ENCODE measurements at places on chromosomes 3 and 15.

- H3K4me1 ChIP-seq, result peaks cover 11% of the 10 kb centered on the region
- H3K27ac ChIP-seq, result peak overlapping the region; percentile 70
- no peaks in the 10 kb centered on the region for H3K27me3 ChIP-seq
- DNase-seq, result peak; percentile 78
These were observed 13.9 kb downstream of the BTBD1 start for GRCh38 chr15:83053151-83053550.

GRCh38 chr15:88057836-88058235 is 198.7 kb downstream of the NTRK3 start:
- no peak for DNase-seq
- no peak overlapping the region for H3K27ac ChIP-seq
- no peaks in the 10 kb centered on the region for H3K4me1 ChIP-seq
- H3K4me3 ChIP-seq, result no peak overlapping the region
- no peaks in the 10 kb centered on the region for H3K27me3 ChIP-seq
- H3K36me3 ChIP-seq, result no peaks in the 10 kb centered on the region

DNA sequence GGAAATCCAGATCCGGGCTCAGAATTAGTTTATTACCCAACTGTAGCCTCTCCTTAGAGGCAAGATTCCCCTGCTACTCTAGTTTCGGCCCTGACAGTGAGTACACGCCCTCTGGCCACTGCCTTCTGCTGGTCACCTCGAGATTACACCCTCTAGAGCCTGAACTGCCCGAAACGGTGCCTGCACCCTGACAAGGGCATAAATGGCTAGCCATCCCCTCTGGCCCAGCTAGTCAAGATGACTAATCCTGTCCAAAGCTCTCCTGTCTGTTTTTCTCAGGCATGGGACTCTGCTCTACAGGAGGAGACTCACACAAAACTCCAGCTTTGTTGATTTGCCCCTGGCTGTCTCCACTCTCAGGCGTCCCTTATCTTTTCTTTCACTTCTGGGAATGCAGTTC is 150.5 kb upstream of the UBE2E2 start:
- no peaks in the 10 kb centered on the region for H3K4me1 ChIP-seq
- no peaks in the 10 kb centered on the region for H3K27me3 ChIP-seq
- no peak overlapping the region for H3K4me3 ChIP-seq
- no peaks in the 10 kb centered on the region for H3K36me3 ChIP-seq
- H3K27ac ChIP-seq, result no peak overlapping the region
- no peak for DNase-seq

- H3K4me3 ChIP-seq, result no peak overlapping the region
- no peaks in the 10 kb centered on the region for H3K36me3 ChIP-seq
- no peaks in the 10 kb centered on the region for H3K4me1 ChIP-seq
- DNase-seq, result no peak
- H3K27me3 ChIP-seq, result no peaks in the 10 kb centered on the region
These were observed 196.0 kb downstream of the DPH6 start for GRCh38 chr15:35349916-35350315.

DNA sequence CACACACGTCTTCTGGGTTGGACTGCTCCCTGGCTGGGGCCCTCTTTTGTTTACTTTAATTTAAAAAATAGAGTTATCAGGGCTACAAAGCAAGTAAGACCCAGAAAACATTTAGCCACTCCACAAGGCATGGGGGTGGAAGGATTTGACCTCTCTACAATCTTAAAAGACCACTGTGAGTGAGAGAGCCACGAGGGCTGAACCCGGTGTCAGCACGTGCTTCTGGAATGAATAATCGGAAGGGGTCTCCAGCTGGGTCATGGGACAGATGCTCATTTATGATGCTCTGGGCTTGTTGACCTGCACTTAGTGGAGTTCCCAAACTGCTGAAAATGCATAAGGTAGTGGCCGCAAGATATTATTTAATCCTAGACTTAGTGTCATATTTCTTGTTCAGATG is 52.4 kb downstream of the EIF4E3 start:
- DNase-seq, result no peak
- no peaks in the 10 kb centered on the region for H3K36me3 ChIP-seq
- H3K27ac ChIP-seq, result no peak overlapping the region
- H3K27me3 ChIP-seq, result no peaks in the 10 kb centered on the region
- no peak overlapping the region for H3K4me3 ChIP-seq
- no peaks in the 10 kb centered on the region for H3K4me1 ChIP-seq

GRCh38 chr3:163779396-163780344 is 1298.6 kb downstream of the SI start:
- H3K4me1 ChIP-seq, result no peaks in the 10 kb centered on the region
- H3K27ac ChIP-seq, result no peak overlapping the region
- no peaks in the 10 kb centered on the region for H3K27me3 ChIP-seq
- H3K36me3 ChIP-seq, result no peaks in the 10 kb centered on the region

DNA sequence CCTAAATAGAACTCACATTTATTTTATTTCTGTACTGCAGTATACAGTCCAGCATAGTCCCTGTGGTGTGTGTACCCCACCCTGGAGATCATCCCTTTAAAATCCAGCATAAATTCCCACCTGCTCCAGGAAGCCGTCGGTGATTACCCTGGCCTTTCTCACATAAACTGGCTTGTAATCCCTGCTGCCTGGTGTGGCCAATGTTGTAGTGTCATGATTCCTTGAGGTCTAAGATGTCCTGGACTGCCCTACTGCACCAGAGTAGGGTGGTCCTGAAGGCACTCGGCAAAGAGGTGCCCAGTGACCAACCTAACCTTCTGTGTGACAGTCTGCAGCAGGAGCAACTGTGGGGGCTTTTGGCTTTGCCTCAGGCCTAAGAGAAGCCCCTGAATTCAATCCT is 58.9 kb downstream of the ITGA11 start:
- no peaks in the 10 kb centered on the region for H3K27me3 ChIP-seq
- H3K36me3 ChIP-seq, result no peaks in the 10 kb centered on the region
- H3K27ac ChIP-seq, result no peak overlapping the region
- DNase-seq, result no peak
- H3K4me3 ChIP-seq, result no peak overlapping the region

GRCh38 chr3:143731320-143731719 is 116.9 kb downstream of the SLC9A9 start:
- H3K27ac ChIP-seq, result no peak overlapping the region
- no peaks in the 10 kb centered on the region for H3K36me3 ChIP-seq
- peaks cover 6% of the 10 kb centered on the region for H3K4me1 ChIP-seq
- no peak for DNase-seq
- H3K4me3 ChIP-seq, result no peak overlapping the region

DNA sequence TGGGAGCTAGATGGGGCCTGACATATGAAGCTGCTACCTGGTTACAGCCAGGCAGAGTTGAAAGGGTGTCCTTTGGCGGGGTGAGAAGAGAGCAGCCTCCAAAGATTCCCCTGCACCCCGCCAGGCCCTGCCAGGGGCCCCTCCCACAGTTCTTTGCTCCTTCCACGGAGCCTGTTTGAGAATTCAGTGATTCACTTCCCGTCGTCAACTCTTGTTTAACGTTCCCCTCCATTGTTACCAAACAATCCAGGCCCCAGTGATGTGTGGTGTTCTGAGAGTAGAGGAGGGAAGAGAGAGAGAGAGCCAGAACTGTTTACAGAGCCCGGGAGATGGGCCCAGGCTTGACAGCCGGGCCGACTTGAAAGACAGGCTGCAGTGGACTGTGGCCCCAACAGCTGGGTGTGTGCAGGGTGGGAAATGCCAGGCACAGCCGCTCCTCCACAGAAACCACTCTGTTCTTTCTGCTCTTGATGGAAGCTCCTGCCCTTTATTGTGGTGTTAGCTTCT is 81.5 kb downstream of the SMAD3 start:
- H3K36me3 ChIP-seq, result no peaks in the 10 kb centered on the region
- peak; percentile 94 for DNase-seq
- no peak overlapping the region for H3K4me3 ChIP-seq
- H3K27ac ChIP-seq, result peak overlapping the region; percentile 100

- H3K4me1 ChIP-seq, result peaks cover 27% of the 10 kb centered on the region
- H3K36me3 ChIP-seq, result peaks cover 26% of the 10 kb centered on the region
- H3K27ac ChIP-seq, result peak overlapping the region; percentile 37
- no peak overlapping the region for H3K4me3 ChIP-seq
- no peaks in the 10 kb centered on the region for H3K27me3 ChIP-seq
- no peak for DNase-seq
These were observed 6.3 kb downstream of the ANPEP start for GRCh38 chr15:89808160-89808870.

- no peaks in the 10 kb centered on the region for H3K27me3 ChIP-seq
- no peaks in the 10 kb centered on the region for H3K4me1 ChIP-seq
- no peaks in the 10 kb centered on the region for H3K36me3 ChIP-seq
- H3K27ac ChIP-seq, result no peak overlapping the region
- H3K4me3 ChIP-seq, result no peak overlapping the region
These were observed 67.1 kb downstream of the ARMC8 start for GRCh38 chr3:138254216-138254615.

DNA sequence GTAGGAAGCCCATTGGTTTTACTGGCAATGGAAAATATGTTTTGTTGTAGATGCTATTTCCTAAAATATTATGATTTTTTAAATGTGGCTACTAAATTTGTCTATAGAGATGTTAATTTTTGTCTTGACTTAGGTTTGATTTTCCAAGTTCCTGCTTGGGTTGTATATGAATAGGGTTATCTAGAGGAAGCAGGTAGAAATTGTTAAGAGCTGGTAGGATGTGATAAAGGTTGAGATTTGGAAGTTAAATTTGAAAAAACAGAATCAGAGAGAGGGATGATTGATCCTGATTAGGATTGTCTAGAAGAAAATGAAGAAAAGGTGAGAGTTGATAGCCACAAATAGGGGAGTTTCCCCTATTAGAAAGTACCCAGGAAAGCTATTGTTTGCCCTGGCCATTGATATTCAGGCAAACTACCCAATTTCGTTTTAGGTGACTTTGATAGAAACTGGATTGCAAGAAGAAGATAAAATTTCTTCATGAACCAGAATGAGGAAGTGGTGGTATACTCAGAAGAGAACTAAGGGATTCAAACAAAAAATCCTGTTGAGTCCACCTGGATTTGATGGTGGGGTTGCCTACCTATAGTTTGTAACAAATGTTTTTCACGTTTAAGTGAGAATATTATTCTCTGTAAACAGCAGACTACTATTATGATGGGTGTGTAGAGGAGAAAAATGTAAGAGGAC is 91.2 kb upstream of the PHLDB2 start:
- no peak overlapping the region for H3K4me3 ChIP-seq
- H3K36me3 ChIP-seq, result no peaks in the 10 kb centered on the region
- DNase-seq, result no peak
- H3K27ac ChIP-seq, result no peak overlapping the region
- peaks cover 14% of the 10 kb centered on the region for H3K4me1 ChIP-seq

- no peak overlapping the region for H3K4me3 ChIP-seq
- H3K27ac ChIP-seq, result no peak overlapping the region
- H3K36me3 ChIP-seq, result no peaks in the 10 kb centered on the region
- no peaks in the 10 kb centered on the region for H3K27me3 ChIP-seq
- no peak for DNase-seq
- H3K4me1 ChIP-seq, result no peaks in the 10 kb centered on the region
These were observed 147.4 kb downstream of the DUT start for GRCh38 chr15:48478581-48478980.

GRCh38 chr3:131716007-131716406 is 213.2 kb upstream of the MRPL3 start:
- no peak overlapping the region for H3K27ac ChIP-seq
- no peak for DNase-seq
- no peaks in the 10 kb centered on the region for H3K36me3 ChIP-seq

DNA sequence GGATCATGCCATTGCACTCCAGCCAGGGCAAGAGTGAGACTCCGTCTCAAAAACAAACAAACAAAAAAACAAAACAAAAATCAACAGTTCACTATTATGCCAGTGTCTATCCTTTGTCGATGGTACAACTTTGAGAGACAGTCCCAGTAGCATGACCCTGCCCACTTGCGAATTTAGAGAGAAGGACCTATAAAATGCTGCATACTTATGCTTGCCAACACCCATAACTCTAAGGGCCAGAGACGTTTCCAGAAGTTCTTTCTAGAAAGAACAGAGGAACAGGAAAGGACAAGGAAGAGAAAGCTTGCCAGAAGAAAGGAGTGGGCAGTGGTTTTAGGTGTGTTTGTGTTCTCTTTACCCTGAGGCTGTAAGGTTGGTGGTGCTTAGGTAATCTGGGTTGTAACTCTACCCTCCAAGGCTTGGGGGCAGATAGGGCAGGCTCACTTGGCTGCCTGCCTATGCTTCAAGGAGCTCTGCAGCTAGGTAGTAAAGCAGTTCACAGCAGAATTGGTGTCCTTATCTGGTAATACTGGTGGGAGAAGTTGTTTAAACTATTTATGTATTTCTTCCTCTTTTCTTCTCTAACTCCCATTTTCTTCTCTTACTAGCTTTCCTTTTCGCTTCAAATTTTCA is 50.6 kb upstream of the SPPL2A start:
- peaks cover 7% of the 10 kb centered on the region for H3K4me1 ChIP-seq

GRCh38 chr3:46058981-46059380 is 31.7 kb upstream of the XCR1 start:
- H3K27ac ChIP-seq, result no peak overlapping the region
- no peaks in the 10 kb centered on the region for H3K4me1 ChIP-seq
- no peak for DNase-seq
- H3K27me3 ChIP-seq, result no peaks in the 10 kb centered on the region

DNA sequence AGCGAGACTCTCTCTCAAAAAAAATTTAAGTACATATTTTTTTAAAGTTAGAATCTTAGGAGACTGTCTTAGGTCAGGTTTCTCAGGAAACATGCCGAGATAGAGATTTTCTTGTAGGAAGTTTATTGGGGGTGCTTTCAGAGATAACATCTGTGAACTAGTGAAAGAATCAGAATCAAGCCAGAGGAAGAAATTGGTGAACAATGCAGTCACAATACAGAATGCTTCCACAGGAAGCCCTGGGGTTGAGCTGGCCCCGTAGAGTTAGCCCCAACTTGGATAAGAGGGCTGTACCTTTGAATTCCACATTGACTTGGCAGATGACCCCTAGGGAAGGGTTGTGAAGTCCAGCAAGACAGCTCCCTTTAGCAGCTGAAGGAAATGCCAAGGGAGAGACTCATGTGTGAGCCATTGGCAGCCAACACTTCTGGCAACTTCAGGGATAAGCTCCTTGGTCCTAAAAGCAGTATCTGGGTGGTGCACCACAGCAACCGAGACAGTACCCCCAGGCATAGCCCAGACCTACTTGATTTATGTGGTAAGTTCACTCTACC is 7.1 kb upstream of the PLCB2 start:
- H3K4me3 ChIP-seq, result no peak overlapping the region
- H3K4me1 ChIP-seq, result peaks cover 24% of the 10 kb centered on the region
- H3K27me3 ChIP-seq, result no peaks in the 10 kb centered on the region
- peak; percentile 72 for DNase-seq

- H3K27ac ChIP-seq, result no peak overlapping the region
- no peaks in the 10 kb centered on the region for H3K36me3 ChIP-seq
- no peak overlapping the region for H3K4me3 ChIP-seq
- H3K27me3 ChIP-seq, result no peaks in the 10 kb centered on the region
- no peaks in the 10 kb centered on the region for H3K4me1 ChIP-seq
These were observed 422 bp downstream of the LSAMP start for GRCh38 chr3:116444819-116445310.

Measured in endothelial cell of umbilical vein (primary cell).